LHCN-M2 (cell line): ENCODE measurements at places on chromosomes 11 and 22.
A peak's percentile ranks its signal among the peaks of the same experiment; 100 is the strongest.

GRCh38 chr11:70205766-70206165 lies 2.7 kb downstream of the FADD start:
- no peak for DNase-seq

DNA sequence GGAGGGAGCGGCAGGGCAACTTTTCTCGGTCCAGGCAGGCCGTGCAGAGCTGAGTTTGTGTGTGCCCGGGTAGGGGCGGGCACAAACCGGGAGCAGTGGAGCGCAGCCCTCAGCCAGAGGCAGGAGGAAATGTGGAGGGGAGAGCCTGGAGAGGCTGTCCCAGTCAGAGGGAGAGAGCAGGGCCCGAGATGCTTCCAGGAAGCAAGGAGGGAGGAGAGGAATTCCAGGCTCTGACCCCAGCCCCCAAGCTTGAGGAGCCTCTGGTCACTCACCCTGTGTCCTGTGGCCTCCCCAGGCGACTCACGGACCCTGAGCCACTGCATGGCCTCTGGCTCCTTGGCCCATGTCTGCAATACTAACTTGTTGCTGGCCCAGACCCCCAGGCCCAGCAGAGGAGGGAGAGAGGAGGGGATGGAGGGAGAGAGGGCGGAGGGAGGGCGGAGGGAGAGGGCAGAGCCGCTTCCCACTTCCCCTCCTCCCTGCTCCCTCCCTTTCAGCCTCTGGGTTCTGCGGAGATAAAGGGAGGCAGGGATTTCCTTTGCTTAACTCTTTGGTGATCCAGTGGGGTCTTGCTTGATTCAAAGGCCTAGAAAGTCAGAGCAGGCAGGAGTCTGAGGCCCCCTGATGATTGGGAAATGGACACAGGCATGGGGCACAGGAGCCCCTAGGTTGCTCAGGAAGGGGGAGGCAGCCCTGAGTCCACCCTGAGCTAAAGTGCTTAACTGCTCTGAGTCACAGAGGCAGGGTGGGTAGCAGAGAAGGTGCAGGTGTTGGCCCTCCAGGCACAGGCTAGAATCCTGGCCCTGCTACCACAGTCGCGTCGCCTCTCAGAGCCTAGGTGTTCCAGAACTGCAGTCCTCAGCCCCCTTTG lies at the start of gene C1QTNF6:
Gene C1QTNF6 (minus strand): TSS at position 357 of the 871 bp plus-strand sequence. CDS start 34 bp downstream, at position 323.
- DNase-seq, result peak; percentile 15

DNA sequence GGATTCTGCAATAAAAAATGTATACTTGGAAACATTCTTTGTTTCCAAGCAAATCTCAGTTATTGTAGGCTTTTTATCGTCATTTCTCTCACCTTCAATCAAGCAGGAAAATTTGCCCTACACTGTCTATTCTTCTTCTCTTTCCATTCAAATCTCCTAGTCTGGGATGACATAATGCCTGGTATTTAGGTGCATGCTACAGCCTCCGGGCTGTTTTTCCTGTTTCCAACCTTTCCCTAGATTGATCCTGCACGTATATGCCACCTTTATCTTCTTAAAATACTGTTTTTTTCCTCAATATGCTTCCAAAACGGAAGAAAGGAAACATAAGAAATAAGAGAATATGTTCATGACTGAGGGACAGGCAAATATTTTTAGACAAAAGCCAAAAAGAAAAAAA lies 249.1 kb upstream of the UBASH3B start:
- DNase-seq, result no peak

GRCh38 chr11:43503417-43503816 lies 144.7 kb downstream of the TTC17 start:
- no peak for DNase-seq

- peak; percentile 37 for DNase-seq
Observed at GRCh38 chr11:74691755-74692154, 39.5 kb downstream of the CHRDL2 start.

GRCh38 chr22:39457198-39457555 lies 365 bp downstream of the MGAT3 start:
- no peak for DNase-seq

- peak; percentile 63 for DNase-seq
Observed at GRCh38 chr11:125062931-125063428, at the start of gene SLC37A2. TSS of gene SLC37A2 (plus strand) at chr11:125063305. CDS start at chr11:125063368, 63 bp downstream.

DNA sequence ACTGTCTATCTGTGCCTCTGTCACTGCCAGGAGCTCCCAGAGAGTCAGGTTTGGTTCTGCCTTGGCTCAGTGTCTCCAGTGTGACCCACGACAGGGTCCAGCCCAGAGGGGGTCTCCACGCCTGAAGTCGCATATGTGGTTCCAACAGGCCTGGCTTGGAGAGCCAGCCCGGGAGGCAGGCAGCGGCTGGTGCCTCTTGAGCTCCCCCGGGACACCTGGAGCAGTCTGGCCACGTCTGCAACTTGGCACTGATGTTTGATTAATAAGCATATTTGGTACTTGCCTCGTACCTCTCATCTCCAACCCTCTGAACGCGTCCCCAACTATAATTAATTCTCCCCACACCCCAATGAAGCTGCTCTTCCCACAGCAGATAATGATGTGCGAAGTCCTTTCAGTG lies 31.7 kb upstream of the SHISAL1 start:
- no peak for DNase-seq

DNA sequence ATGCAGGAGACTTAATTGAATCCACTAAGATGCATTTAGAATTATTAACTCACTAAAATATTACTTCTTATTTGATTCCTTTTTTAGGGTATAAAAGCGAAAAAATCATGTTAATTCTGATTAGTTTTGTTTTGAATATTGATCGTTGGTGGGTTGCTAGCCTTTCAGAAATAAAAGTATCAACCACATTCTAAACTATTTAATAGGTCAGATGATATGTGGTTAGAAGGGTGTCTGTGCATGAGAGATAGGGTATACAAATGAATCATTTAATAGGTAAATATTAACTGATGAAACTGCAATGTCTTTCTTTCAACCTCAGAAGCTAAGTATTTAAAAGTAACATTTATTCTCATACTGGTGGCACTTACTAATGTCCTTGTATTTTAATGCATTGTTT lies 515.1 kb downstream of the CNTN5 start:
- no peak for DNase-seq
